ENCODE measurements at places on chromosomes 7 and 10.

- no peak for DNase-seq
Observed at GRCh38 chr7:54906963-54907362, 111.9 kb upstream of the EGFR start.

DNA sequence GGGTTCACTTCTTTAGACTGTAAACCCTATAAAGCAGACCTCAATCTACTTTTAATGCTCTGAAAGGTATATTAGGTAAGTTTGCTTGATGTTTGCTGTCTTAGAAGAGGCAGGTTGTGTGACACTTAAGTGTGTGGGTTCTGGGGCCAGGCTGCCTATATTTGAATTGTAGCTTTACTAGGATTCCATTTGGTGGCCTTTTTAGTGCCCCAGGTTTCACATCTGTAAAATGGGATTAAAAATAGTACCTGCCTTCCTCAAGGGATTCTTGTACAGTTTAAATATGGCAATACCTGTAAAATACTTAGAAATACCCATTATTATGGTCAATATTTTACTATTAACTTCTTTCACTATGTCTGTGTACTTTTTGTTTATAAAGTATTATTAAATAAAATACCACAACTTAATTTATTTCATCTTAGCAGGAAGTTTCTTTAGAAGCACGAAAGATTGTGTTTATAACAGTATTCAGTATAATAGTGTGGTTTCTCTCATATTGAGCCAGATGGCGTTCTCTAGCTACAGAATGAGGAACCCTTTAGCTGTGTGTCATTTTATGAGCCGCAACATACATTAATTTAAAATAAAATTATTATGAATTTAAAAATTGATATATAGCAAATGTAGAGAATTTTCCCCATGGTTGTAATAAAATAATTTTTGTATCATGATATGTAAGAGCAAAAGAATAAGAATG, 94.2 kb downstream of the CDK14 start:
- no peak for DNase-seq

- DNase-seq: no peak
Observed at GRCh38 chr10:102266670-102267069, 21.3 kb downstream of the GBF1 start.

DNA sequence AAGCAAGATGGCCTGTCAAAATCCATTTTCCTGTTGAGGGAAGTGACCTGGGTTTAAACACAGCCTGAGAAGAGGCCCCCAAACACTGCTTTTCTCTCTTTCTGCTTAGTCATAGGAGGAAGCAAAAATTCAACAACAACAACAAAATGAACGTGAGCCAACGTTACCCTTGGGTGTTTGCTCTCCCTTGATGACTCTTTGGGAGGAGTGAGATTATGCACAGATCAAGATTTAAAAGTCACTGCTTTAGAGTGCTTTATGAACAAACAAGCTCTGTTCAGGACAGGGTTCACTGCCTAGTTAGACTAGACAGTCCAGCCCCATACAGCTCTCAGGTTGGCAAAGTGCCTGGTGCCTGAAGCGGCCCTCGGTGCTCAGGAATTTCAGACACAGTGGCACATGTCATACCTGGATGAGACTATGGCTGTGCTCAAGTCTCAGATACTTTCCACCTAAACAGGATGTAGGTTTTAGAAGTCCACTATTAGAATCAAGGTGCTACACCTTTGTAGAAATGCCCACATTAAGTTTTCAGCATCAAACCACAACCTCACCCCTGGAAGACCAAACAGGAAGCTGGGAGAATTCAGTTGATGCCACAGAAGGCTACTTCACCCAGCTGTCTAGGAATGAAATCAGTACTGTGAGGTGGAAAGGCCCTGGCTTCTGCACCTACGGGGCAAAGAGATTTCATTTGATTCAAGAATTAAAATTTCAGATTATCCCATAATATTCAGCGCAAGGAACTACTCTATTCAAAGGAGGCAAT, 38.7 kb downstream of the DENND11 start:
- DNase-seq: peak; percentile 19

GRCh38 chr7:82605247-82605864, 161.8 kb upstream of the CACNA2D1 start:
- DNase-seq: no peak

GRCh38 chr10:89916468-89917215, 215.3 kb downstream of the KIF20B start:
- DNase-seq: no peak

GRCh38 chr10:21677551-21677950, 143.5 kb downstream of the MLLT10 start:
- no peak for DNase-seq

- DNase-seq: no peak
Observed at GRCh38 chr7:8371742-8372141, 61.7 kb upstream of the NXPH1 start.

DNA sequence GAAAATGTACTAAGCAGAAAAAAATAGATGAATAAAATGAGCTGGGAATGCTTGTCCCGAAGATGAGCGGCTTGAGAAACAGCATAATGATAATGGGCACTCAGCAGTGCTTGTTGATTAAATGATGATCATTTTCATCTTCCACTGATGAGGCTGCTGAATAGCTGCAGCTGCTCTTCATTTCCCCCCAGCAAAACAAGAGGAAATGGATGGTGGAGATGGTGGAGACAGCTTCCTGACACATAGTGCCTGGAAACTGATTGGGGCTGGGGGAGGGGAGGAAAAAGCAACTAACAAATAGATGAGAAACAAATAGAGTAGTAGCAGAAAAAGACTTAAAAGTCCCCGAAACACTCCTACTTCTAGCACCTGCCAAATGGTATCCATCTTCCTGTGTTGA, 41.4 kb downstream of the MRC1 start:
- DNase-seq: no peak

- no peak for DNase-seq
Observed at GRCh38 chr7:13414661-13415107, 574.8 kb downstream of the ETV1 start.

DNA sequence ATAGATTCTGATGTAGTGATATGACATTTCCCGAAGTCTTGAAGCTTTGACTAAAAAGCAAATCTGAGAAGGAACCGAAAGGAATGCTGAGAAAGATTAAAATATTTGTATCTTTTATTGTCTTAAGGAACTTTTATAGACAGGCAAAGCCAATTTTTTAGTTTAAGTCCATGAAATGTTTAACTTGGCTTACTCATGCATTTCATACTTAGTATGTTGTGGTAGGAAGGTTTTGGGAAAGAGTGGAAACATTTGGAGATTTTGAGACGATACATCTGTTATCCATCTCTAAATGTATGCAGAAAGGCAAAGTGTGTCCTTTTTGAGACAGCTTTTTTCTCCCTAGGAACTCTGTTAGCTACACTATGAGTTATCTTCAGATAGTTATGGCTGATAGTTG, 10.1 kb downstream of the TBC1D12 start:
- DNase-seq: no peak

- DNase-seq: no peak
Observed at GRCh38 chr7:83550100-83550499, 98.8 kb downstream of the SEMA3E start.

DNA sequence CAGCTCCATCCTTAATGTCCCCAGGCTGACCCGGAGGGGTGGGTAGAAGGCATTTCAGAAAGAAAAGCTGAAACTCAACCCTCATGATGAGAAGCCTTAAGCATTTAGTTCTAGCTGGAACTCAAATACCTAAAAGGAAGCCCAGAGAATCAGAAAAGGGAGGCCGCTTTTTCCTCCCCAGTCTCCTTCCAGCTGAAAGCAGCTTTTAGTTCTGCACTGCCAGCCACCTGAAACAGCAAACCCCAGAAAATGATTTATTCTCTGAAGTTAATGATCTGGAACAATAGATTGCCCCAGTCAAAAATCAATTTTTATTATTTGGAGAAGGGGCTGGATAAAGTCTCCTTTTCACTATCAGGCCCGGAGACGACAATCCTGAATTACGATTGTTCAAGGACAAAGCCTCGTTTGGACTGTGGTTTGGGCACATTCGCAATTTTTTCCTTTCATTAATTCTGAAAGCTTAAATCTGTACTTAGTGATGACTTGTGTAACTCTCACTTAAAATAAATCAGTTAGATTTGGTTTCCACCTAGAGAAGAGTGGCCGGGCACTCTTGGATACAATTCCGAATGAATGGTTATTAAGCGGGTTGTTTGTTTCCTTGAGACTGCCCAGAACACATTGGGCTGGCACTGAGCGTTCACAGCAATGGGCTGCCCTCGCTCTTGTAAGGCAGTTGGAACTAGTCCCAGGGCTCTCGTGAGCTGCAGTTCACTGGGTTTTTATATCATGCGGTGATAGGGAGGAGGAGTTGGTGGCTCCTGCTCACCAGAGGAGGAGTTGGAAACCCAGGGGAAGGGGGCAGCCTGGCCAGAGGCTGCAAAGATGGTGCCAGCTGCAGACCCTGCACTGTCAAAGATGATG, 262.2 kb downstream of the CCSER2 start:
- no peak for DNase-seq
